Amygdala (tissue), 56 donors: ENCODE measurements at places on chromosomes 12 and 14.

DNA sequence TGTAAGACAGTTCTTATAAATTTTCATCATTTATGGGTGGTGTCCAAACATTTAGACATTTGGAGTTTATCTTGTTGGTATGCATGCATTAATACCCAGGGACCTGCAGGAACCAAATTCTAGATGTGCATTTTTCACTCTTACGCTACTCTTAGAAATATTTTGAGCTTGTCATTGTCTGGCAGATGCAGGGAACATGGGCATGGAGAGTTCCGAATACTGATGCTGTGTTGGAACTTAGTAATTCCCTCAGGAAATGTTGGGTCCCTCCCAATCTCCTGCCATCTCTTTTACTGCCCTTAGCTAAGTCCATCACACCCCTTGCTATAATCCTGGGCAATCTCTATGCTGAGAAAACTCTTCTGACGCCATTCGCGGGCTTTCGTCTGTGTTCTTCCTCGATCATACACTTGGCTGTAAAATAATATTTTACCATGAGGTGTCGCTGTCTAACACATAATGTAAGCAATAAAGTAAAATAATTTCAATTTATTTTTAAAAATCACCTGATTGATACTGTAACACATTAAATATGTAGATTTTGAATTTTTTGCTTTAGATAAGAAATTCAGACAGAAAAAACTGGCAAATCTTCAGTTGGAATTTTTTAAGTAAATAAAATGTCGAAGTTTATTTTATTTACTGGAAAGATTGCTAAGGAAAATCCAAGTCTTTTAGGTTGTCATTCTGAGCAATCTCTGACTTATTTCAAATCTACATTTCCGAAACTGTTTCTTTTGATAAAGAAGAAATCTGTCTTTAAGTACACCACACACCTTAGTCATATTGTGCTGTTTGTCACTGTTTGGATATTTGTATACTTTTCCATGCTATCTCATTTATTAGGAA is 304.1 kb upstream of the SSTR1 start:
- no peak for DNase-seq

GRCh38 chr12:62166525-62166924 is 93.7 kb upstream of the USP15 start:
- no peak for DNase-seq

DNA sequence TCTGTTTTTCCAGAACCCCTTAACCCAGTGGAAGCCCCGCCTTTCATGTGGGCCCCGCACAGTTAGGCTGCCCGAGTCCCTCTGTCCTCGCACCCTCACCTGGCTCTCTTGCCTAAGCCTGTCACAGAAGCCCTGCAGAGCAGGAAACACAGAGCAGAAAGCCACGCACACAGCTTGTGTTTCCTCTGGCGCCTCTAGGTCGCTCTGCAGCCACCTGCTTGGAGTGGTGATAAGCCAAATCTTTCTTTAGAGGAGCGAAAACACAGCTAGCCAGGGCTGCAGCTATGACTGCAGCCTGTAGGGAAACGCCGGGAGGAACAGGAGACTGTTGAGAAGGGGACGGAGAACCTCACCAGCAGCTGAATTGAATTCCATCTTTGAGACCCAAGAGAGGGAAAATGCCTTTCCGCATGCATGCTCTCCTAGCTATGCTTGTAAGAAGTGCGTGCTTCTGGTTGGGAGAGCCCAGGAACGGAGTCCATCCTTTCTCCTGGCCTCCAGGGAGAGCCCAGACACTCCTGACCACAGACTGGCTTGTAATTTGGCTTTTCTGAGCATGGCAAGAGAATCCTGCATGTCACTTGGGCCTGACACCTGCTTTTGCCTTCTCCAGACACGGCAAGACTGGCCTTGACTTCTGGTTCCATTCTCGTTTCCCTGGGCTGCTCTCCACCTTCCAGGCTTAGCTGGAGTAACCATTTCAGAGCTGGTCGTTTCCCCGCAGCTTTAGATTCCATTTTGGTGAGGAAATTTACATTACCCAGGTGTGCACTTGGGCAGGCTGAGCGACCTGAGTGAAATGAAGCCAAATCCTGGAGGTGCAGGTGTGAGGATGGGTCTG is 301.6 kb downstream of the CACNA1C start:
- DNase-seq = no peak

- DNase-seq = peak; percentile 41
These were observed 16.4 kb upstream of the PUS1 start for GRCh38 chr12:131912518-131913274.

- no peak for DNase-seq
These were observed 27.4 kb upstream of the KCNH3 start for GRCh38 chr12:49511410-49511809.

DNA sequence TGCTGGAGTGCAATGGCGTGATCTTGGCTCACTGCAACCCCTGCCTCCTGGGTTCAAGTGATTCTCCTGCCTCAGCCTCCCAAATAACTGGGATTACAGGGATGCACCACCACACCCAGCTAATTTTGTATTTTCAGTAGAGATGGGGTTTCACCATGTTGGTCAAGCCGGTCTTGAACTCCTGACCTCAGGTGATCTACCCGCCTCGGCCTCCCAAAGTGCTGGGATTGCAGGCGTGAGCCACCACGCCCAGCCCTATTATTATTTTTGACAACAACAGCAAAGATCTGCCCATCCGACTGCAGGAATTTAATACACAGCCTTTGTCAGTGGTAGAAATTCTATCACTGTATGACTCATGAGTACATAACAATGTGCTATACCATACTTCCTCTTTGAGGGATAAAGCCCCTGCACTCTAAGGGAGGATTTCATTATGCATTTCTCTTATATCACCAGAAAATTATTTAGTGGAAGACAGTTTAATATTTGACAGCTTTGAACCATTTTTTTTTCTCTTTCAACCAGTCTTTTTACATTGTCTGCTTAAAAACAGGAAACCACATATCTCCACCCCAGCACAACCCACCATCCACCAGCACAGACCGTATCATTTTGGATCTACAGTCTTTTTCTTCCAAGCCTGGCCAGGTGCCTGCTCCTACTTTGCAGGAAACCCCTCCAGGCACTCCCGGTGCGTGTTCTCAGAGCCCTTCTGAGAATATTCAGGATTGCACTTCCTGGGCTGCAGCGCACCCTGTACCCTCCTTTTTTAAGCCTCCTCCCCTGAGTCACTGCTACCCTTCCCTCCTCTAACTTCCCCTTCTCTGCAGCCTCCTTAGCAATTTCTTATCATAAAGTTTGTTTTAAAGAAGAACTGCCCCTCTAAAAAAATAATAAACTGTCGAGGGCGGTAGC is 594 bp downstream of the ARHGDIB start:
- DNase-seq = no peak

GRCh38 chr12:53867216-53868012 is 71.2 kb upstream of the HOXC13 start:
- DNase-seq = no peak

DNA sequence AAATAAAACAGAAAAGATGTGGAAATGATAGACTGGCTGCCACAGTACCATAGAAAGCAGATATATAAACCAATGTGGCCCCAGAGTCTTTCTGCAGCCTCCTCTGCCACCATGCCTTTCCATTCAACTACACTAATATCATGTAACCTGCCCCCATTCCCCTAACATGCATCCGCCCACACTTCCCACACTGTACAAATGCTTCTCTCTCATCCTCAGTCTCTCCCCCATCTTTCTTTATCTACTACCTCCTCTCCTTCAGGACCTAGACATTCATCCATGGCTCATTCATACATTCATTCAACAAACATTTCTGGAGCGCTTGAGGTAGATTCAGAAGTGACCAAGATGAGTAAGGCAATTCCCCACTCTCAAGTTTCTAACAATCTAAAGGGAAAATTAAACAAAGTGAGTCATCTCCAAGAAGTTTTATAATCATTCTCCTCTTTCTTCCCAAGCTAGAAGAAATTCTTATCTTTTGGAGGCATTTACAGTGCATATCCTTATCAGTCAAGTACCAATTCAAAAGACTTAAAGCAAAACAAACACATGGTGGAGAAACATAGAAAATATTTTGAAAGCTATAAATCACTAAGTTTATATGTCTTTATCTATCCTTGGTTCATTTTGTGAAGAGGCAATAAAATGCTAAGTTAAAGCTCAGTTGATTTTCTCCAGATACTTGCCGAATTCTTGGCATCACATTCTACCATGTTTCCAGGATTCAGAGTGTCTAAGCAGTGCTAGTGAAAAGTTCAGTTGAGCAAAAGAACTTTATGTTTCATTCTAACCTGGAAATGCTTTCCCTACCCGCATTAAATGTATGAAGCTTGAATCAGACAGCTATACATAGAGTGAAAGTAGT is 70.5 kb upstream of the FRMD6 start:
- DNase-seq = no peak

DNA sequence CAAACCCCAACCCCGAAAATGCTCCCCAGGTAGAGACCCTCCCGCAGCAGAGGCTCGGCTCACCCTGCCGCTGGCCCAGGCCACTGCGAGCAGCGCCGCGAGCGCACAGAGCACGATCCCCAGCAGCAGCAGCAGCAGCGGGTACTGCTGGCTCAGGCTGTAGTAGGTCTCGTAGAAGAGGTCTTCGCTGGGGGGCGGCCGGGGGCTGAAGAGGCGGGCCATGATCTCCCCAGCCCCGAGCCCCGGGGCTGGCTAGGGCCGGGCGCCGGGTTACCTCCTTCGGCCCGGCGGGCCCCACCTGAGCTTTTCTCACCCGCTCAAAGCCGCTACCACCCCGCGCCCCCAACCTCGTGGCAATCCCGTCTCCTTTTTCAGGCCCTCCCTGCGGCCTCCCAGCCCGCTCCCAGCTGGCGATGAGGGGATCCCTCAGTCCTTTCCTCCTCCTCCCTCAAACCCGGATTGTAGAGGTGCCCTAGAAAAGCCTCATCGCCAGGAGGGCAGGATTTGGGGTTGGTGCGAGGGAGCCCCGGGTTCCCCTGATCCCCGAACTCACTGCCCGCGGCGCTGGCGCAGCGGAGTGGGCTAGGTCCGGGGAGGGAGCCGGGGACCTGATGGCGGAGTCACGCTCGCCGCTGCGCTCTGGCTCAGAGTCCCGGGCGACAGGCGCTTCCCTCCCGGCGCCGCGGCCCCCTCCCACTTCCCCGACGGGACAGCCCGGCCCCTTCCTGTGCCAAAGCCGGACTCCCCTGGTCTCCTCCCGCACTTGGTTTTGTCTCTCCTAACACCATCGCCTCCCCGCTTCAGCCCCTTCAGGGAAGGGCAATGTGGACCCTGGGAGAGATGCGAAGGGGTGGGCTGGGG is at the start of gene ADCY4:
Gene ADCY4, minus strand, starts transcription at position 641 of the 861 bp plus-strand sequence. Its CDS starts 419 bp downstream, at position 222.
- no peak for DNase-seq

GRCh38 chr12:37565112-37565511 is 751.5 kb upstream of the ALG10B start:
- no peak for DNase-seq

DNA sequence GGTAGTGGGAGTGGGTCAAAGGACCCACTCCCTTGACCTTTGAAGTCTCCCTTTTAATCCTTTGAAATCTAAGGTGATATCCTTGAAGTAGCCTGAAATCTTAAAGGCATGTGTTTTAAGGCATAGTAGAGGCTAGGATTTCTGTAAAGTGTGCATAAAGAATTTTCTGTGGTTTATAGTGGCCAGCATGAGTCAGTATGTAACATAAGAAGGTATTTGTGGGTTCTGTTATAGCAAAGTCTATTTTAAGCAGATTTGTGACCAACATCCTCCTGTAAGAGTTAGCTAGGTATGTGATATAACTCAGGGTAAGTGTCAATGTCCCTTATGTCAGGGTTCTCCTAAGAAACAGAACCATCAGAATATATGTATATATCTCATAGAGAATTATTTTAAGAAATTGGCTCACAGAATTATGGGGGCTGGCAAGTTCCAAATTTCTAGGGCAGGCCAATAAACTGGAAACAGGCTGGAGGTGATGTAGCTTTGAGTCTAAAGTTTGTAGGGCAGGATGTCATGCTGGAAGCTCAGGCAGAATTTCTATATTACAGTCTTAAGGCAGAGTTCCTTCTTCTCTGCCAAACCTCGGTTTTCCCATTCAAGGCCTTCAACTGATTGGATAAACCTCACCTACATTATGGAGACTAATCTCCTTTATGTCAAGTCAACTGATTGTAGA is 18.7 kb upstream of the EPYC start:
- DNase-seq = no peak

- DNase-seq = no peak
These were observed 46.6 kb upstream of the ESRRB start for GRCh38 chr14:76329154-76329928.

- no peak for DNase-seq
These were observed 30.2 kb downstream of the KCTD10 start for GRCh38 chr12:109446869-109447268.

GRCh38 chr12:5806371-5807089 is 138.5 kb downstream of the ANO2 start:
- DNase-seq = no peak

DNA sequence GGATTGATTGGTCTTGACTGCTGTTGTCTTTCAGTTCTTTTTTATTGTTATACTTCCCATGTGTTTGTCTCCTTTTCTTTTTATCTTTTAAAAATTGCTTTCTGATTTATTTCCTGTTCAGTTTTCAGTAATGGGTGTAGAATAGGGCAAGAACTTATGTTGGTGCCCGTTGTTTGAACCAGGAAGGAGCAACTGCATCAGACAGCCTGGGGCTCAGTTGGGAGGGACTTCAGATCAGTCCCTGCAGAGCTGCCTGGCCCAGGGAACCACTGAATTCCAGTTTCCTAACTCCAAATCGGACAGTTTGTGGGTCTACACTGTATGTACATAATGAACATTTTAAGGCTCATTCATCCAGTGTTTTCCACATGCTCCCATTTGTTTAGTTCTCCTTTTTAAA is 64.9 kb downstream of the FBXO34 start:
- no peak for DNase-seq

- DNase-seq = peak; percentile 47
These were observed 248.1 kb downstream of the GLT1D1 start for GRCh38 chr12:129101404-129101803.

DNA sequence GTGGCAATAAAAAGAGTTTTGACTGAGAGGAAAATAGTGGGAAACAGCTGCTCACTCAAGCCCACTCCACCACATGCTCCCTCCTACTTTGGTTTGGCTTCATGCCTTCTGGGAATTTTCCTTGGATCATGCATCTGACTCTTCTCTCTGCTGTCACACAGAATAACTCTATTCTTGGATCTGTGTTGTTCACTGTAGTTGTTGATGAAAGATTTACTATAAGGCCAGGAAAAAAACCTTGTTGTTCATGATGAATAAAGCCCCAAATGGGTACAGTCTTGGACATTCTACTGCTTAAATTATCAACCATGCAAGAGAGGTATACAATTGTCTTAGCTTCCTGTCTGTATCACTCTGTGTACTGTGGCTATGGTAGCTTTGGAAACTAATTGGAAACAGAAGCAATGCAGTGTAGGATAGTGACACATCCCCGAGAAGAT is 70.5 kb downstream of the TMX1 start:
- DNase-seq = no peak

DNA sequence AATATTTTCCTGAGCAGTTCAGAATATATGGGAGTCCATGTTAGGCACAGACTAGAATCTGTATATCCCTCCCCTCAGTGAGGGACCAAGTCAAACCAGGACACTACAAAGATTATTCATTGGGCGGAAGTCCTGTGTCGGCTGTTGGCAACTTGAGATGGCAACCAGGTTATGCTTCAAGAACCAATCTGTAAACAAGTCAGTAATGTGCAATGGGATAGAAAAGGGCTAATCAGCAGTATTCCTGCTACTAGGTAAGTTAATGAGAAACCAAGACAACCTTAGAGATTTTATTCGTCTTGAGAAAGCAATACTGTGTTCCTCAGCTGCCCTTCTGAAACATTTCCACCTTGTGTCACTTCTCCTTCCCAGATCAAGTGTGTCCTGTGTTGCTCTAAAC is 26.4 kb downstream of the ARG2 start:
- no peak for DNase-seq
